ENCODE measurements at places on chromosomes 5 and 9.

GRCh38 chr9:102975251-102975650, 19.9 kb upstream of the CYLC2 start:
- no peak for DNase-seq

GRCh38 chr5:148816357-148816756, 10.1 kb upstream of the ADRB2 start:
- no peak for DNase-seq

- DNase-seq: no peak
Measured at GRCh38 chr5:171899792-171900191, 106.6 kb downstream of the FBXW11 start.

GRCh38 chr5:50697739-50698138, 31.3 kb downstream of the PARP8 start:
- DNase-seq: no peak

GRCh38 chr5:165334201-165334600, 1828.8 kb downstream of the MAT2B start:
- no peak for DNase-seq

DNA sequence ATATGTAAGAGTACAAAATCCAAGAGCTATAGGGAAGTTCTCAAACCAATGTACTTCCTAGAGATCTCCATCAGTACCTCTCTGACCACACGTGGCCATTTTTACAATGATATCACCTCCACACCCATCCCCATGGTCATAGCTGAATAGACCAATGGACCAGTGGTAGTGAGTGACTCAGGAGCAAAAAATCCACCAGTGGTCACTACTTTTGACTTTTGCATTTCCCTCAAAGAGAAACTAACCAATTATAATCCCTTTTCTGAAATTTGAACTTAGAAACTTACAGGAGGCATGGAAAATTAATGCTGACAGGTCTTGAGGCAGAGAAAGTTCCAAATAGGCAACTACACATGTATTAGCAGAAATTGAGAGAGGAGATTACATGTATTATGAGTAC, 238.4 kb downstream of the TRPM3 start:
- DNase-seq: no peak

DNA sequence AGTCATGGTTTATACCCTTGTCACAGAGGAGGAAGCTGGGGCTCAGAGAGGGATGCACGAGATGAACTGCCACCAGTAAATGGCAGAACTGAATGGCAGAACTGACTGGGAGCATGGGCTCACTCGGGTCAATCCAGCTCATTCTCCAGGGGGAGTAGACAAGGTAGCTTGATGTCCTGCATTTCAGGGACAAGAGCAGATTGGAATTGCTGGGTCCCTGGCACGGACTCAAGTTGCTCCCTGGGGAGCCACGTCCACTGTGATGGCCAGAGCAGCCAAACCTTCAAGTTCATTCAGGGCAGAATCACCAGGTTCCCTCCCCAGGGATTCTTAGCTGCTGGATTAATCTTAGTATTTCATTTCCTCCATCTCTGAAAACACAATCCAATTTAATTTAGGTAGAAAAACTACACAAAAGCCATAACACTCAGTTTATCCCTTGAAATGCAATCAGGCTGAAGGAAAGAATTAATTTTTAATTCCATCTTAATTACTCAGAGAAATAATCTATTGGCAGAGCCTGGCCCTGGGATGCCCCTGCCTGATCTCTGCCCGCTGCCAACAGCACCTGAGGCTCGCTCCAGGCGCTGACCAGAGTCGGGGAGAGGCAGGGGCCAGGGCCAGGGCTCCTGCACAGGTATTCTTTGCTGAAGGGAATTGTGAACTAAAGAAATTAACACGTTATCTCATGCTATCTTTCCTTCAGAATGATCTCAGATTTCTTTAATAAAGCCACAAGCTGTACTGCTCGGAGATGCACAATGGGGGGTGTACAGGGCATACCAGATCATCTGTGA, 42.0 kb upstream of the UNC5A start:
- DNase-seq: no peak

DNA sequence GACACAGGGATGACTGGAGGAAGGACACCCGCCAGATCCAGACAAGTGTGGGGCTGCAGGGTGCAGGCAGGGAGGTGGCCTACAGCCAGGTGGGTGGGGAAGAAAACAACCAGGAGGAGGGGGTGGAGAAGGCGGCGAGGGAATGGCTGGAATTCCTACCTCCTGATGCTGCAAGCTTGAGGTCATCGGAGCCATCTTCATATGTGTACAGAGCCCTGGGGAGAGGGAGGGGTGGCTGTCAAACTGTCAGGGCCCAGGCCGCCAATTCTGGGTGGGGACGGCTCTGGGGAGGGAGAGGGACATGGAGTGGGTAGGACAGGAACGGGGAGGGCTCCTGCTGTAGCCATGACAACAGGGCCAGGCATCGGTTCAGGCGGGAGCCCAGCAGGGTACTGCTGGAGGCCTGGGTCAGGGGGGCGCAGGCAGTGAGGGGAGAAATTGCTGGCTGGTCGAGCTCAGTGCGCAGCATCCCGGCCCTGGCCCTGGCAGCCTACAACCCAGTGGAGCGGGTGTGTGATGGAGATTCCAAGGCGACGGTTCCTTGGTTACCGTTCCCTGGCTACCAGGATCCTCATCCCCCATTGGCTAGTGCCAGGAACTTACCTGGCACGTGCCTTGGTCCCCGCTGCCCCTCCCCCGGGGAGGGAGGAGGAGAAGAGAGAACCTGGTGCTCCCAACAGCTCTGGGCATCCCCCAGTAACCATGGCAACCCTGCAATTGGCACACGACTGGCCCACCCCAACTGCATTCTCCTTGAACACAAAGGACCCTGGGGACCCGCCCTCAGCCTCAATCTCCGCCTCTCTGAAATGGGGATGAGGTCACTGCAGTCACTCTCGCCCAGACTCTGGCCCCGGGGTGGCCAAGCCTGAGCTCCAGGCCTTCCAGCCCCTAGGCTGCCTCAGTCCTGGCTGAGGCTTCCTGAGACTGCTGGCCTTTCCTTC, 4.5 kb downstream of the DBN1 start:
- DNase-seq: no peak

Measured in NCI-H82 (cell line).